ENCODE measurements at places on chromosomes 5 and 9. TPM values are rescaled to one million over a fixed set of nuclear protein-coding genes. Genes with fewer than 3 reads are reported as not detected.

ERMP1 gene
- total RNA-seq = 79.3 TPM

ANKRD18A gene
- total RNA-seq = 12.2 TPM

SPARC gene
- total RNA-seq = 302 TPM

CCNO gene
- total RNA-seq = 11.9 TPM

CNTNAP3 gene
- total RNA-seq = 10.6 TPM

PCDHGC4 gene
- 10.7 TPM for total RNA-seq

SSBP2 gene
- total RNA-seq = 49.4 TPM

CERT1 gene
- total RNA-seq = 66.3 TPM

SCGB3A1 gene
- total RNA-seq = 8.1 TPM

AJM1 gene
- total RNA-seq = 2.8 TPM

DMRT3 gene
- 5.5 TPM for total RNA-seq

N4BP3 gene
- 3.9 TPM for total RNA-seq

PCDHAC2 gene
- 4.2 TPM for total RNA-seq

ERCC8 gene
- total RNA-seq = 13.8 TPM

ZNF79 gene
- total RNA-seq = 12.8 TPM

IGIP gene
- 31.7 TPM for total RNA-seq

DOK3 gene
- total RNA-seq = 5.0 TPM

EPB41L4B gene
- 72.7 TPM for total RNA-seq

PRDM9 gene
- not detected for total RNA-seq

EQTN gene
- not detected for total RNA-seq

CCNJL gene
- 10.1 TPM for total RNA-seq

EPB41L4A gene
- 42.6 TPM for total RNA-seq

PROB1 gene
- 1.6 TPM for total RNA-seq

IFNA13 gene
- not detected for total RNA-seq

FBLL1 gene
- total RNA-seq = not detected

TSLP gene
- total RNA-seq = 0.20 TPM

STKLD1 gene
- not detected for total RNA-seq

WNT8A gene
- total RNA-seq = not detected

RNF208 gene
- 2.3 TPM for total RNA-seq

ZNF879 gene
- total RNA-seq = 6.6 TPM

BDP1 gene
- 61.4 TPM for total RNA-seq

THBS4 gene
- 4.5 TPM for total RNA-seq

ENHO gene
- not detected for total RNA-seq

LHFPL2 gene
- 25.7 TPM for total RNA-seq

NME5 gene
- 12.1 TPM for total RNA-seq

ZNG1F gene
- total RNA-seq = 23.7 TPM

TSPAN17 gene
- 24.7 TPM for total RNA-seq

PCDHGB7 gene
- 9.5 TPM for total RNA-seq

LHX2 gene
- not detected for total RNA-seq

HK3 gene
- 0.67 TPM for total RNA-seq

ST6GALNAC6 gene
- total RNA-seq = 51.9 TPM

PRLR gene
- 0.22 TPM for total RNA-seq

GRAMD2B gene
- 103 TPM for total RNA-seq

ZNG1A gene
- total RNA-seq = 66.7 TPM

SPAAR gene
- 2.1 TPM for total RNA-seq

DRD1 gene
- total RNA-seq = not detected

PTGES gene
- total RNA-seq = 0.29 TPM

Data from thyroid gland (tissue), 4 donors.